ENCODE measurements at places on chromosomes 3 and 15.
A peak's percentile ranks its signal among the peaks of the same experiment; 100 is the strongest.

- no peak for DNase-seq
Observed at GRCh38 chr3:24299806-24300626, 194.6 kb downstream of the THRB start.

DNA sequence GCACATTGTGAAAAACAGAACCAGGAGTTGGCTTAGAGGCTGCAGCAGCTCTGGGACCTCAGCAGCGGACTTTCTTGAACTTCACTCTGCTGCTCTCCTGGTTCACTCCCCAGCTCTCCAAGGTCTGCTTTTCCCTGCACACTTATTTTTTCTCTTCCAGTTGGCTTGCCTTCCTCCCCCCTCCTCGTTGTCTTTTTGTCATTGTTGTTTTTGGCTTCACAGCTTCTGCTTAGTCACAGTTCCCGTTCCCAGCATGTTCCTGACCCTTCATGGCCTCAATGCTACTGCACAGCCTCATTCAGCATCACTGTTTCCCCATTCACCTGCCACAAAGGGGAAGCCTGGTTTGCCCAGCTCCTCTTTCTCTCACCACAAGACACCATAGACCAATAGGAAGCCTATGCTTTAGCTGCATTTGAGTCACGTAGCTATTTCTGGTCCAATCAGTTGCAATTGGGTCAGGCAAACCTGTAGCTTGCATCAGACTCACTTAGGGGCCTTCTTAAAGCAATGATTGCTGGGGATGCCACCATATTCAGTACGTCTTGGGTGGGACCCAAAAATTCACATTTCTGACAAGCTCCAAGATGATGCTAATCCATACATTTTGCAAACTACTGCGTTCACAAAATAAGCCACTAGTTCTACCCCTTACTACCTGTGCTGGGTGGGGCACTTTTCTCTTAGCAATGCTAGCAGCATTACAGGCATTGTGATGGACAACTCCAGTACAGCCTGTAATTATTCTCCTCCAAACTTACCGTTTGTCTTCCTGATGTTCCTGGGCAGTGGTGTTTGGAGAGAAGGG is 7.8 kb upstream of the SUMF1 start:
- DNase-seq: no peak

DNA sequence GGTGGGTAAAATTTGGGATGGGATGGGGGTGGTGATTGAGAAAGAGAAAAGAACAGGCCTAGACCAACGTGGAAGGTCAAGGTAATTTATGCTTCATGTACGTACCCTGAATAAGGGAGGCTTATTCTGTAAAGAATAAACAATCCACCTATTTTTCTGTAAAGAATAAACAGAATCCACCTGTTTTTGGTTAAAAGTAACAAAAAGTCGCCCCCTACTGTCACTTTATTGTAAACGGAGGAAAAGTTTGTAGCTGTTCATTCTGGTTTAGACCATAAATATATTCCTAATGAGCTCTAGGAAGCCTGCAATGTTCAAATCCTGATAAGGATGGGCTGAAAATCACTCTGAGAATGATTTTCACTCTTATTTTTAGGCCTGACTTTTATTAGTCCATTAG is 23.5 kb upstream of the SQOR start:
- DNase-seq: peak; percentile 33

DNA sequence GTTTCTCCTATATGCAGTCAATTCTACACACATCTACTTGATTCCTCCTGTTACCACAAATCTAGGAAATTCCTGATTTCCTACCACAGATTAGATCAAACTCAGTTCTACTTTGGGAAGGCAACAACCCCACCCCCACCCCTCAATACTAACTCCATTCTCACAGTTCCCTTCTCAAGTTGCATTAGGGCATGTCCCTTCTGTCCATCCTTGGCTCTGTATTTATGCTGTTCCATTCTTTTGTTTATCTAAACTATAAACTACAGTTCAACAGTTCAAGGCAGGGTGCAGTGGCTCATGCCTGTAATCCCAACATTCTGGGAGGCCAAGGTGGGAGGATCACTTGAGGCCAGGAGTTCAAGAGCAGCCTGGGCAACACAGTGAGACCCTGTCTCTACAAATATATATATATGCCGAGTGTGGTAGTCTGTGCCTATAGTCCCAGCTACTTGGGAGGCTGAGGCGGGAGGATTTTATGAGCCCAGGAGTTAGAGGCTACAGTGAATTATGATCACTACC is 25.2 kb upstream of the IMPDH2 start:
- DNase-seq: no peak

DNA sequence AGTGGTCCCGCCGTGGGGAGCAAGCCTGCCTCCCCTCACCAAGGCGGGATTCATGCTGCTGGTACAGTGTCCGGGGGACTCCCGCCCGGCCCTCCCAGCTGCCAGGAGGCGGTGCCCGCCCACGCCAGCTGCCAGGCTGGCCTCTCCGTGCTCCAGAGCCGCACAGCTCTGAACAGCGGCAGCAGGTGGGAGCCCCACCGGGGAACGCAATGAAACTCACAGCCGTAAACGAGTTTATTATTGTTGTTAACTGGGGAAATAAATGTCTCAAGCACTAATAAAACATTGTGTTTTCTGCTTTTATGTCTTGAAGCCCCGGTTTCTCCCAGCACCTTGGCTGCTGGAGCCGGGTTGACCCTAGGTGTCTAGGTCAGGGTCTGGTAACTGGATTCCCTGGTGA is 317.7 kb upstream of the TLE3 start:
- peak; percentile 66 for DNase-seq

GRCh38 chr3:53482227-53482626 is 12.2 kb upstream of the CACNA1D start:
- DNase-seq: no peak

GRCh38 chr15:94231723-94232468 is 535 bp downstream of the MCTP2 start:
- DNase-seq: peak; percentile 72

Data from NCI-H69 (cell line).